ENCODE measurements at places on chromosomes 16 and 17.

DNA sequence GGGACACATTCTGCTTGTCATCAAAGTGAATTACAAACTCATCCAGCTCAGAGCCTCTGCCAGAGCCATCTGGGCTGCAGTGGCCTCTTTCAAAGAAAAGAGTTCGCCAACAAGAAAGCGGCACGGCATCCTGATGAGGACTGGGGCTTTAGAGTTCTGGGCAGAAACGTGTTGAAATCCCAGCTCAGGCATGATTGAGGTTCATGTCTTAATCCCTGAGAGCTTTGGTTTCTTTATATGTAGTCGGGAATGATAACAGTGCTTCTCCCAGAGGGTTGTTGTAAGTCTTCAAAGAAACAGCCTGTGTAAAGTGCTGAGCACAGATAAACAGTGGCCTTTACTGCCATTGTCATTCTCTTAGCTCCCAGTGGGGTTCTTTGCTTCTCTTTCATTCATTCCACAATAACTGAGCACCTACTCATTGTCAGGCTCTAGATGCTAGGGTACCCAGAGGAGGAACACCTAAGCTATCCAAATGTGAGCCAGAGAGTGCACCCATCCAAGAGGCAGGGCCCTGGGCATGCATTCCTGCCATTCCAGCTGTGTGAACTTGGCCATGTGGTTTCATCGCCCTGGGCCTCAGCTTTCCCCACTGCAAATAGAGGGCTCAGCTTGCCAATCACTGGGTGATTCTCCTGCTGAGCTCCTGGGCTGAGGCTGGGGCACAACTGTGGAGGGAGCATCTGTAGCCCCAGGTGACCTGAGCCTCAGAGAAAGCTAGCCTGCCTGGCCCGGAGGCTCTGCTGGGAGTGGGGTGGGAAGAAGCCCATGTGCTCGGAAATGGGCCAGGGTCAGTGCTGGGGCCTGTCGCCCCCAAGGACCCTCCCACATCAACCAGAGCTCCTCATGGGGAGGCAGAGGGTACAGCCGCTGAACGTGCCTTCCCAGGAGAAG, 38.3 kb upstream of the CRHR1 start:
- no peak for DNase-seq

- no peak for DNase-seq
Observed at GRCh38 chr17:78132767-78133178, 2.2 kb downstream of the TMC8 start.

- no peak for DNase-seq
Observed at GRCh38 chr16:78926723-78927210, 673.8 kb downstream of the MAF start.

DNA sequence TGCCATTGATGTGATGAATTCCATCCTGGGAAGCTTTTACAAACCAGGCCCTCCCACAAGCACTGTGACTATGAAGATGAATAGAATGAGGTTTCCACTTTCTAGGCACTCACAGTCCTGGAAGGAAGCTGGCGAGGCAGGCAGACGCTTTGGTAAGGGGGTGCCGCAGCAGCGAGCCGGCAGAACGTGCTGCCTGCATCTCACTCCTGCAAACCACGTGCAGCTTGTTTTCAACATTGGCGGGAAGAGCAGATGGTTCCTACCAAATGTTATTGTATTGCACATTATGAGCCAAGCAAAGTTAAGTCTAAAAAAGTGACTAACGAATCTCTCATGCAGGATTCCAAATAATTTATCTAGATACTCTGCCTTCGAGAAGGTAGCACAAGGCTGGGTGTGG, 3.7 kb upstream of the DNAI2 start:
- DNase-seq = no peak

- DNase-seq = no peak
Observed at GRCh38 chr16:72188541-72188940, 16.6 kb upstream of the PMFBP1 start.

DNA sequence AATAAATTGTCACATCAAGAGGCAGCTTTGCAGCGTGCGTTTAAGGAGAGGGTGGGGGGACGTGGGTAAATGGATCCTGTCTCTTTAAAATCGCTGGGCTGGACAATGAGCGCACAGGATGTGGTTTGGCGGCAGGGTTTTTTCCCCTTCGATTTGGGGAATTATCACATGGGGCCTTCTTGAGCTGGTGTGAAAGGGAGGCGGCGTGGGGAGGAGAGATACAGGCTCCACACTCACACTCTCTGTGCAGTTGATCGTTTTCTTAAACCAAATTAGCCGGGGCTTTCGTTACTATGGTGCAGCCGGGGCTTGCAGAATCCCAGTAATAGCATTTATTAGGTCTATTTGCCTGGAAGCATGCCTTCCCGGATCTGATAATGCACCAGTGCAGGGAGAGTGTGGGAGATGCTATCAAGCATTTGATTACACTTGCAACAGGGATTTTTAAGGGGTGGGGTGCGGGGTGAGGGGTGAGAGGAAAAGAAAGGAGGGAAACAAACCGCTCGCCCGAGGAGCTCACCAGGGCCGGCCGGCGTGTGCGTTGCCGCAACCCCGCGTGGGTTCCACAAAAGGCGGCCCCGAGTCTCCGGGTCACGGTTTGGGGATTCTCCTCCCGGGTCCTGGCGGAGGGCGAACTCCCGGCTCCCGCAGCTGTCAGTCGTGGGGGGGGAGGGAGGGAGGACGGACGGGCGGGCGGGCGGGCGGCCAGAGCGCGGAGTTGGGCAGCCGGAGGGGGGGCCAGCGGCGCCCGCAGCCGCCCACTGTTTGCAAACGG, 58.8 kb upstream of the GSE1 start:
- DNase-seq = peak; percentile 39

- DNase-seq = no peak
Observed at GRCh38 chr17:73072219-73072962, 20.1 kb downstream of the SLC39A11 start.

DNA sequence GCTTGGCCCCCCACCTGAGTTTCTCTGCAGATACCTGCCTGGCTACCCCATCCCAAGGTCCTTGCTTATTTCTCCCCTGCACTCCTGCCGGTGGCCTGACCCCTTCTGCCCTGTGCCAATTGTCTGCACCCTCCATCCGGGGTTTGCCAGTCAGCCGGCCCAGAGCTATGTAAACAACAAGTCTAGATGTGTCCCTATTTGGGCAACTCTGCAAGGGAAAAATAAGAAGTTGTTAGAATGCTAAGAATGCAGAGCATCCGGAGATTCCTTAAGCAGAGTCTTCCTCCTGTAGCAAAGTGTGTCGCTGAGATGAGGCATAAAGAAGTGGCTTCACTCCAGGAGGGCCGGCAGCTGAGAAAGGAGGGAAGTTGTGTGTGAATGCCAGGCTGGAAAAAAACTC, 46.6 kb downstream of the RGS9 start:
- DNase-seq = no peak

DNA sequence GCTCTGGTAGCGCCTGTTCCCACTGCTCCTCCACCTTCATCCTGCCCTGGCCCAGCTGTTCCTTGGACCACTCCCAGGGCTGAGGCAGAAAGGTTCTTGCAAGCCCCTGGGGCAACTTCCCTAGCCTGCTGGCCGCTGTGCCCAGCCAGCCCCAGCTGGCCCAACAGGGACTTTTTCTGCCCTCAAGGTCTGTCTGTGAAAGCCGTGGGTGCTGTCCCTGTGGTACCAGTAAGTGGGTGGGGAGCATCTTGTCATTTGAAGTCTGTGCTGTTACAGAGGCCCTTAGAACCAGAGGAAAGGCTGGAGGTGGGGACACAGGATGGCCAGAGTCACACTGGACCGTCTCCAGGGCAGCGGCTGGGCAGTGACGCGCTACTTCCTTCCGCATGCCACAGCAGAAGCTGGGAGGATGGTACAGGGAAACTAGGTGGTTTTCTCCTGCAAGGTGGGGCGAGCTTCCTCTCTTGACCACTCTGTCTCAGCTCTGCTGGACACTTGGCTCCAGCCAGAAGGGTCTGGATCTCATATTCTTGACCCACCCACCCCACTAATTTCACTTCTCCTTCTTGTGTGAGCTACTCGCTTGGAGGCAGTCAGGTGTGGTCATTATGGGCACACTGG, 87.8 kb downstream of the PLCG2 start:
- DNase-seq = no peak

DNA sequence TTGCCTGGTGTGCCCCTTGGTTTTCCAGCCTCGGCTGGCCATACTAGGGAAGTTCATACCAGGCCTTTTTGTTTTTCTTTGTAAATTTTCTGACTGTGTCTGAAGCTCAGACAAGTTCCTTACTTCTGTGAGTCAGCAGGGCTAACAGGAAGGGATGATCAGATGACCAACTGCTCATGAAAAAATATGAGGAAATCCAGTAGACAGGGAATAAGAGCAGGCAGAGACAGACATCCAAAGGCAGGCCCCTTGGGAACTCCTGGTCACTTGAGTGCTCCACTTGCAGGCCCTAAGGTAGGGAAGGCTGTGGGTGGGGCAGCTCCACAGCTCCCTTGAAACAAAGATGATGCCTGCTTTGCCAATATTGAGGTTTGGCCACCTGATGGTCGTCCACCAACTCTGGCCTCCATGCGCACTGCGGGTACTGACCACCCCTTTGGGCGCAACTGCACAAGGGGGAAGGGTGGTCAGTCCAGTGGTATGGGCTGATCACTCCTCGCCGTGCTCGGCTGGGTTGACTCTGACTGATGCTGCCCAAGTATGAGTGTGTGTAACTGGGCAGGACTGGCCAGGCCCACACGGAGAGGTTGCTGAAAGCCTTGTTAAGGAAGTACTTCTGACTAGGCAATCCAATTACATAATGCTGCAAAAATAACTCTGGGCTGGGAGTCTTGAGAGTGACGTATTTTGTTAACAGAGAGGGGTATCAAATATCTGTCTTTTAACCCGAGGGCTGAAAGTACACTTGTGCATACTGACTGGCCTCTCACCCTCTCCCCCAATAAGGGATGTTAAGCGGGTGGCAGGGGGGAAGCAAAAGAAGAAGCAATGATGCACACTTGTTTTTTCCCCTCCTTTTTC, 20.8 kb upstream of the ZFHX3 start:
- no peak for DNase-seq

GRCh38 chr16:79640513-79641360, 40.2 kb upstream of the MAF start:
- no peak for DNase-seq

DNA sequence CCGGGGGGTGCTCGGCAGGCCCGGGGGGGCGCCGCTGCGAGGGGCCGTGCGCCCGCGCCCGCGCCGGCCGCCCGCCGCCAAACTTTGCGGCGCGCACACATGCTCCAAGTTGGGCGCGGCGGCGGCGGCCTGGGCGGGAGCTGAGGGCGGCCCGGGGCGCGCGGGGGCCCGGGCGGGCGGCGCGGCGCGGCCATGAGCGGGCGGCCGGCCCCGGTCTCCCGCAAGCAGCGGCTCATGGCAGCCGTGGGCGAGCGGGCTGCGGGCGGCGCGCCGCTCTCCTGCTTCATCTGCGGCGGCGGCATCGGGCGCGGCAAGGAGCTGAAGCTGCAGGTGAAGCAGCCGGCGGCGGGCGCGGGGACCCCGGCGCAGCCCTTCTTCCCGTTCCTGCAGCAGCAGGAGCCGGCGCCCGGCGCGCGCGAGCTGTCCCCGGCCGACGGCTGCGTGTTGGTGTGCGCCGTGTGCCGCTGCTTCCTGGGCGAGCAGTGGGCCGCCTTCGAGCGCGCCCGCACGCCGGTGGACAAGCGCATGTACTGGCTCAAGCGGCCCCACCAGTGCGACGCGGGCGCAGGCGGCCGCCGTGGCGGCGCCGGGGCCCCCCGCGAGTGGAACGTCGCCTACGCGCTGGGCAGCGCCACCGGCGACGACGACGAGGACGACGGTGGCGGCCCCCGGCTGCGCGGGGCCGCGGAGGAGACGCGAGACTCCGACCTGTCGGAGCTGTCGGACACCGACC, 57.2 kb upstream of the CIBAR2 start:
- no peak for DNase-seq

- peak; percentile 60 for DNase-seq
Observed at GRCh38 chr16:53773150-53773846, 69.3 kb downstream of the FTO start.

DNA sequence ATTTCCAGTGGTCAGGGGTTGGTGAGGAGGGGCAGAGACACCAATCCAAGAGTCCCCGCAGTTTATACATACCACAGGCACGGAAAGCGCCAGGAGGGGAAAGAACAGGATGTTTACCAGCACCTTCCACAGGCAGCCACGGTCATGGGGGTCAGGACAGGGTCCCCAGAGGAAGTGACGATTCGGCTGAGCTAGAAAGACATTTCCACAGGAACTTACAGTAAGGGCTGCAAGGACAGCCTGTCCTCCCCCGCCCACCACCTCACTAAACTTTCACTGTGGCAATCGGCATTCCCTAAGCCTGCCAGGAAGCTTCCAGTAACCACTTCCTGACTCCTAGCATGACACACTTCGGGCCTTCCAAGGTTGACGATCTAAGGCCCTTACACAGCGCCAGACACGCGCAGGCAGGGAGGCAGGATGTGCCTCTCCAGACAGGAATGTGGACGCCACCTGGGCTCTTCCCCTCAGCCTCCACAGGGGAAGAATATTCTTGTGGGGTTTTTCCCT, 1.2 kb upstream of the MT2A start:
- DNase-seq = no peak

GRCh38 chr17:7237266-7237760, 1.9 kb downstream of the PHF23 start:
- no peak for DNase-seq

GRCh38 chr16:67667817-67668494, 1.3 kb downstream of the C16orf86 start:
- no peak for DNase-seq

- DNase-seq = no peak
Observed at GRCh38 chr17:79290726-79291125, 216.1 kb downstream of the ENGASE start.

GRCh38 chr17:52159246-52160135, 977 bp upstream of the CA10 start:
- DNase-seq = no peak

DNA sequence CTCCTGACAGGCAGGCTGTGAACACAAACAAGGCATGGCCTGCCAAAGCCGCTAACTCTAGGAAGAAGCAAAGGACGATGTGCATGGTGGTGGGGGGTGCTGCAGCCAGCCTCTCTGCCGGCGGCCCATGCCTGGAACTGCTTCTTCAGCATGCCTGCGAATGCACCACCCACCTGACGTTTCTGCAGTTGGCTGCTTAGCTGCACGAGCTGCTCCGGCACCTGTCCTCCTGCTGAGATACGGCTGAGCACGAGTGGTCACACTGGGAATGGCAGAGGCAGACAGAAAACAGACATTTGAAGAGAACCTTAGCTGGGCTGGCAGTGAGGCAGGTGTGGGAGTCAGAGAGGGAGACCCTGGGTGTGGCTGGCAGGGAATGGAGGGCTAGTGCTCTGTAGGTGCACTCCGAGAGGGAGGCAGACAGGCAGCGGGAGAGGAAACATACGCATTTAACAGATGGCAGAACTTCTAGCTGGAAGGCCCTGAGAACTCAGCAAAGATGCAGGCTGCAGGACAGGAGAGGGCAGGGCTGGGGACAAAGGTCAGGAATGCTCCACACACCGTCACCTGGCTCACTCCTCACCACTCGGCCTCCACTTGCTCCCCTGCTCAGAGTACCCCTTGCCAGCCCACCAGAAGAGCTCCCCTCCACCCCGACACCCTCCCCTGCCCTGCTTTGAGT, 5.2 kb downstream of the FLCN start:
- DNase-seq = no peak
